ENCODE measurements at places on chromosomes 1 and 21.

DNA sequence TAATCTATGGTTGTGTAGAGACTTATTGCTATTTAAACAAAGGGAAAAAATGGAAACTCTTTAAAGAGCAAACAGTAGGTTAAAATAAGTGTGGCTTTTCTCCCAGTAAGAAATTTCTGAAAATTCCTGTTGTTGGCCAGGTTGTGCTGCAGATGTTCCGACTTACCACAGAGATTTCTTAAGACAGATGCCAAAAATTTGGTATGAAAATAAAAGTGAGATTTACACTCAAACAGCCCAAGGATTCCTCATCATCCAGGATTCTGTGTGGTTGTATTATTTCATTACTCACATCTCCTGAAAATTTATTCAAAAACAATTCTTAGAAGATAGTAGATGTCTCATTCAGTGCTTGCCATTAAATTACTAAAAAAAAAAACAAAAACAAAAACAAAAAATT is 296.7 kb upstream of the PTBP2 start:
- no peak for DNase-seq

DNA sequence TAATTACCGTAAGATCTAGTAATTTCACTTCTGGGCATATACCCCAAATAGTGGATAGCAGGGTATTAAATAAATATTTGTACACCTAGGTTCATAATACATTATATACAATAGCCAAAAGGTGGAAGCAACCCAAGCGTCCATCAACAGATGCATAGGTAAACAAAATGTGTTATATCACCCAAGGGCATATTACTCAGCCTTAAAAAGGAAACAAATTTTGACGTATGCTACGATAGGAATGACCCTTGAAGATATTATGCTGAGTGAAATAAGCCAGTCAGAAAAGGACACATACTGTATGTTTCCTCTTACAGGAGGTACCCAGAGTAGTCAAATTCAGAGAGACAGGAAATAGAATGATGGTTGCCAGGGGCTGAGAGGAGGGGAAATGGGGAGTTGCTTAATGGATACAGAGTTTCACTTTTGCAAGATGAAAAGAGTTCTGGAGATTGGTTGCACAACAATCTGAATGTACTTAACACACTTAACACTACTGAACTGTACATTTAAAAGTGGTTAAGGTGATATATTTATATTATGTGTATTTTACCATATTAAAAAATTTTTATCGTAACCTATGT is 36.6 kb upstream of the KCTD3 start:
- peak; percentile 77 for DNase-seq

DNA sequence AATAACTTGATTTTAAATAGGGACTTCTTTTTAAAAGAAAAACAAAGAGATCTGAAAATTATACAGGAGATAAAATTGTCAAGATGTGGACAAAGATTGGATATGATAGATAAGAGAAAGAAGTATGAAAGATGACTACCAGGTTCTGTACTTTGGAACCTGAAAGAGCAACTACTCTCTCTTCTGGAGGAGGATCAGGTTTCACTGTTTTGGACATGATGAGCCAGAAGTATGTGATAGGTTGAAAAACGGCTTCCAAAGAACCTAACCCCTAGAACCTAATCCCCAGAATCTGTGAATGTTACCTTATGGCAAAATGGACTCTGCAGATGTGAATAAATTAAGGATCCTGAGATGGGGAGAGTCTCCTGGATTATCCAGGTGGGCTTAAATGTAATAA is 26.2 kb downstream of the RSBN1 start:
- no peak for DNase-seq

- DNase-seq: no peak
These were observed 425.3 kb downstream of the USP25 start for GRCh38 chr21:16154951-16155635.

DNA sequence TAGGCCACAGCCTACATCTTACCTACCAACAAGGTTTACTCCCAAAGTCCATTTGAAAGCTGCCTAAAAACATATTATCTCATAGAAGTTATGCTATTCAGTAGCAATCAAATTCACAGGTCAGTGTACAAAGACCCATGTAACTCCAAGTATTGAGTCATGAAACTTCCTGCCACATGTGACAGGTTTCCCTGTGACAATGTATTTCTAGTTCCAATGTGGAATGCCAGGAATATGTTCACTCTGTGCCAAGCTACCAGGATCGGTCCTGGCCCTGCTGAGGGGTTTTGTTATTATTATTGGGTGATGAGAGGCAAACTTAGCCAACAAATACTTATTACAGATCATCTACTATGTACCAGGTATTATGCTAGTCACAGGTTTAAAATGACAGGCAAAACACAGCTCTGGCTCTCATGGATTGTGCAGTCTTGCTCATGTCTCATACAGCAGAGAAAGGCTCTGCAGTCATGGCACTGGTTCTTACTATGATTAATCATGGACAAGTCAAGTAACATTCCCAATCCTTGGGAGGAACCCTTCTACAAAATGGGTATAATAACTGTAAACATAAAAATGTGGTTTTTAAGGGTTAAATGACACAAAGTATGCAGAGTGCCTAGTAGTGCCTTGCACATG is 22.5 kb downstream of the DPH5 start:
- DNase-seq: no peak
